GM12891 (cell line): ENCODE measurements at places on chromosomes 7 and 10.

DNA sequence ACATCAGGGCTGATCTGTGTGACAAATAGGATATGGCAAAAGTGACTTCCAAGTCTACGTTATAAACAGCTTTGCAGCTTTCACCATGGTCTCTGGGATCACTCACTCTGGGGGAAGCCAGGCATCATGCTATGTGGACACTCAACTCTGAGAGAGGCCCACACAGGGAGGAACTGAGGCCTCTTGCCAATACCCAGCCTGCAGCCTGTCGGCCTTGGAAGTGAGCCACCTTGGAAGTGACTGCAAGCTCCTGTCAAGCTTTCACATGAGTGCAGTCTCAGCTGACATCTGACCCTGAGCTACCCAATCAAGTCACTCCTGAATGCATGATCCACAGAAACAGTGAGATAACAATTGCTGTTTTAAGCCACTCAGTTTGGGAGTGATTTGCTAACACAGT is 56.5 kb downstream of the MMRN2 start:
- DNase-seq = no peak

- no peak for DNase-seq
These were observed 55.3 kb downstream of the TCAF1 start for GRCh38 chr7:143846692-143847091.

DNA sequence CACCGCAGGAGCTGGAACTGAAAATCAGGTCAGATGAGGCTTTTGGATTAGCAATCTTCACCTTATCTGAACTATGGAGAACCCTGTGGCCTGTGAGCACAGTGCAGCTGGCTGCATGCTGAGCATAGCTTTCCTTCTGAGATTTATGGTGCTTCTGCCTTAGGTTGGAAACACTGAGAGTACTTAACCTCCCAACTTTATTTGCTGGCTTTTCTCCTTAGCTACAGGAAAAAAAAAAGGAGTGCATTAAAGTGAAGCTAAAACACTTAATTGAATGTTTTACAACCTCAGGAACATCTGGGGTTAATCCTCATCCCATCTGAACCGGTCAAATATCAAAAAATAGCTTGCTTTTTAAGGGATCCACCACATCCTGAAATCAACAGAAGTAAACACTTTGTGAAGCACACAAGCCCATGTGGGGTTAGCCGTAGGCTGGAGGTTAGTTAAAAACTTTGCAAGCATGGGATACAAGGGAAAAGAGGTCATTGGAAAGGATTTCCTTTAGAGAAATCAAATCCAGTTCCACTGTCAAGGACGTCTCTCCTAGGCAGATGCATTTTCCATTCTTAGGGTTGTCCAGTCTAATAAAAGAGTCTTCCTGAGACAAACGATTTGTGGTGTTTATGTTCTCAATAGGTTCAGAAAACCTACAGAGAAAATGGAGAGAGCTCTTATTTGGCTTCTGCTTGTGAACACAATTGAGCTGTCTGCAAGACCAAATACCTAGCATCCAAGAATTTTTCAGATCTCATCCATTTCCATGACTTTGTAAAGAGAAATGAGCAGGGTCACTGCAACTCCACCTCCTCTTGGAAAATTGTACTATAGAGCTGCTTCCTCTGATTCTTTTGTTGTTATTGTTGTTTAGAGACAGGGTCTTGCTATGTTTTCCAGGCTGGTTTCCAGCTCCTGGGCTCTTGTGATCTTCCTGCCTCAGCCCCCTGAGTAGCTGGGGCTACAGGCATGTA is 470.4 kb upstream of the IGFBP3 start:
- no peak for DNase-seq

DNA sequence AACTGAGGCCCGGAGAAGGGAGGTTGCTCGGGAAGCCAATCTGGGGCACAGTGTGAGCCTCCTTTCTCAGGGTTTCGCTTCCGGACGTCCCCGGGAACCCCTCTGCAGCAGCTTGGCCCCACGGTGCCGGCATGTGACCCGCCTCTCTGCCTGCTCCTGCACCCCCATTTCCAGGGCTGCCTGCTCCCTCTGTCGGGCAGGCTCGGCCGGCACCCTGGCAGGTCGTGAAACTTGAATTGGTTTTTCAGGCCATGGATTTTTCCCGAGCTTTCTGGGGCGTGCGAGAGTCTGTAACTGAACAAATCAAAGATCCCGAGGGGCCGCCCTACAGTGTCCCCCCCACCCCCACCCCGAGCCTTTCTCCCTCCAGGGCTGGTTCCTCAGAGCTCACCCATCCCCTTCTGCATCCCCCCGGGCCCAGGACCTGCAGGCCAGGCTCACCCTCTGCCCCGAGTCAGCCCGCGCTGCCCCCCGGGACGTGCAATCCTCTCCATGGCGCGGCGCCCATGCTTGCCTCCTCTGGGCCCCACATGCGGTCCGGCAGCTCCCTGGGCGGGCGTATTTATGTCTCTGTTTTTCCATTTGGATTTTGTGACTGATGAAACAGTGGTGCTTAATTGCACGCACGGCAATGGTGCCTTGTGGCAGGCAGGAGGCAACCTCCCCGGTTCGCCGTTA is 58.1 kb downstream of the UNCX start:
- DNase-seq = no peak

- no peak for DNase-seq
These were observed 125.8 kb downstream of the EGFR start for GRCh38 chr7:55144333-55145317.

- no peak for DNase-seq
These were observed 21.0 kb upstream of the EIF5AL1 start for GRCh38 chr10:79491143-79491835.

DNA sequence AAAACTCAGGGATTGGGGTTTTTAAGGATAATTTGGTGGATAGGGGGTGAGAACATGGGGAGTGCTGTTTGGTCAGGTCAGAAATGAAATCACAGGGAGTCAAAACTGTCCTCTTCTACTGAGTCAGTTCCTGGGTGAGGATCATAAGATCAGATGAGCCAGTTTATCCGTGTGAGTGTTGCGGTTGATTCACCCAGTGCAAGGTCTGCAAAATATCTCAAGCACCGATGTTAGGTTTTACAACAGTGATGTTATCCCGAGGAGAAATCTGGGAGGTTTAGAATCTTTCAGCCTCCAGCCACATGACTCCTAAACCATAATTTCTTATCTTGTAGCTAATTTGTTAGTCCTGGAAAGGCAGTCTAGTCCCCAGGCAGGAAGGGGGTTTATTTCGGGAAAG is 31.7 kb upstream of the AGR2 start:
- no peak for DNase-seq

DNA sequence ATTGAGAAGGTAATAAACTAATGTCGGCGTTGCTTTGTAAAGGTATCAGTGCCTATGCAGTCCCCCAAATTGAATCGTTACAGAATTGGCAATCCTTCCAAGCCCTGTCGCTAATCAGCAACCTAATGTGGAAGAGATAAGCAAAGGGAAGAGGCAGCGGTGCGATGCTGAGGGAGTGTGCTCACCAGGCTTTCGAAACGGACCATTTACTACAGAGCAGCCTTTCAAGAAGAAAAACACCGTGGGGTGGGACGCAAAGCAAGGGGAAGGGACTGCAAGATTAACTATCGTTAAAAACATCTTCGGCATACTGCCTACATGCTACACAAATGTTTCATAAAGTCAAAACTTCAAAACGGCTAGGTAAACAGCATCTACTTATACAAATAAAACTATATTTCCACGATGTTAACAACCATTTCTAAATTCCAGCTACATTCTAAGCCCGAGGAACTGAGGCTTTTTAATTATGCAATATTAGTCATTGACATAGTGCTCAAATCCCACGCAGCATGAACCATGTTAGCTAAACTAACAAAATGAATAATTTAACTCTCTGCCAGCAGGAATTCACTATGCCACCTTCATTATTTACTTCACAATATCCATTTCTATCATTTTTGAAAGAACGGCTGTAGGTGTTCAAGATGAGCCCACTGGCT is 85.2 kb downstream of the CHCHD3 start:
- DNase-seq = no peak
